ENCODE measurements at places on chromosomes 1 and 21.

DNA sequence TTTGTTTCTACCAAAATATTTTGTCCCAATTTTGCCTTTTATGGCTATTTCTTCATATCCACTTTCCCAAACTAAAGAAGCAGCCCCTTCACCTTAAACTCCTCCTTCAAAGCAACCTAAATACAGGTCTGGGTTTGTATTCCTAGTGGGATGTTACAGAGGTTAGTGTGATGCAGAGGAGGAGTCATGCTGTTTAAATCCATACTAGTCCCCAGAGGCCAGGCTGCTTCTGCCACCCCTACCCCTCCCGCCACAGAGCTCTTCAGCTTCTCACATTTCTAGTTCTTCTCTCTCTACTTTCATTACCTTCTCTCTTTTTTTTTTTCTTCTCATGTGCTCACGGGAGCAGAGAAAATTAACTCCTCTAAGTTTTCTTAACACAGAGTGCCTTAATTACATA is 29.3 kb downstream of the SELL start:
- no peak for DNase-seq

- DNase-seq: no peak
Observed at GRCh38 chr1:243393096-243393495, 137.3 kb downstream of the SDCCAG8 start.

GRCh38 chr21:30962013-30962412 is 76.3 kb downstream of the KRTAP19-8 start:
- DNase-seq: no peak

DNA sequence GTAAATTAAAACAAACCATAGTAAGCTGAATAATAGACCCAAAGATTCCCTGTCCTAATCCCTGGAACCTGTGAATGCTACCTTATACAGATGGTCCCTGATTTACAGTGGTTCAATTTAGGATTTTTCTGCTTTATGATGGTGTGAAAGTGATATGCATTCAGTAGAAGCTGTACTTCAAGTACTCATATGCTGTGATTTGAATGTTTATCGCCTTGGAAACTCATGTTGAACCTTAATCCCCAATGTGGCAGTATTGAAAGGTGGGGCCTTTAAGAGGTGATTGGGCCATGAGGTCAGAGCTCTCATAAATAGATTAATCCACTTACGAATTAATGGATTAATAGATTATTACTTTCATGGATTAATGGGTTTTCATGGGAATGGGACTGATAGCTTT is 10.6 kb upstream of the RRP15 start:
- no peak for DNase-seq

DNA sequence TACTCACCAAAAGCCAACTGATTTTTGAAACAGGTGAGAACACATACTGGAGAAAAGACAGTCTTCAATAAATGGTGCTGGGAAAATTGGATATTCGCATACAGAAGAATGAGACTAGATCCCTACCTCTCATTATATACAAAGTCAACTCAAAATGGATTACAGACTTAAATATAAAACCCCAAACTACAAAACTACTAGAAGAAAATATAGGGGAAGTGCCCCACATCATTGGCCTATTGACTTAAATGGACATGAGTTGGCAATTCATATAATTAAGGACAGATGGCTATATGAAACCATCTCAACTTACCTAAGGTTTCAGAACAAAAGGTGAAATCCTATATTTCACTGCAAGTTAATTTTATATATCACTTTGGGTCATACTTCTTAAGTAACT is 60.1 kb downstream of the C4BPA start:
- DNase-seq: no peak

DNA sequence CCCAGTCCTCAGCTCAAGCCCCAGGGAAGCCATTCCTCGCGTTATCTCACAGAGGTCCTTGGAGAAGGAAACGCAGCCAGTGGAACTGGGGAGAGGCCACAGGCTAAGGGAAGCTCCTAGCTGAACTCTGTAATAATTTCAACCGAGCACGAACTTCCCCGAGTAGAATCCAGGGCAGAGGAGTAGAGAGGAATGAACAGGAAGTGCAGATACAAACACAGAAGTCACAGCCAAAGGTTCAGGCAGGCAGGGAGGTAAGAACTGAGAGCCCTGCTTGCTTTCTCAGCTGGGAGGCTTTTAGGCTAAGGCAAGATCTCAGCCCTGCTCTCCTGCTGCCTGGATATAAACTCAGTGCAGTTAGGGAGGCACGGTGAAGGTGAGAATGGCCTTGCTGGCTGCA is 23.7 kb downstream of the WARS2 start:
- DNase-seq: no peak

DNA sequence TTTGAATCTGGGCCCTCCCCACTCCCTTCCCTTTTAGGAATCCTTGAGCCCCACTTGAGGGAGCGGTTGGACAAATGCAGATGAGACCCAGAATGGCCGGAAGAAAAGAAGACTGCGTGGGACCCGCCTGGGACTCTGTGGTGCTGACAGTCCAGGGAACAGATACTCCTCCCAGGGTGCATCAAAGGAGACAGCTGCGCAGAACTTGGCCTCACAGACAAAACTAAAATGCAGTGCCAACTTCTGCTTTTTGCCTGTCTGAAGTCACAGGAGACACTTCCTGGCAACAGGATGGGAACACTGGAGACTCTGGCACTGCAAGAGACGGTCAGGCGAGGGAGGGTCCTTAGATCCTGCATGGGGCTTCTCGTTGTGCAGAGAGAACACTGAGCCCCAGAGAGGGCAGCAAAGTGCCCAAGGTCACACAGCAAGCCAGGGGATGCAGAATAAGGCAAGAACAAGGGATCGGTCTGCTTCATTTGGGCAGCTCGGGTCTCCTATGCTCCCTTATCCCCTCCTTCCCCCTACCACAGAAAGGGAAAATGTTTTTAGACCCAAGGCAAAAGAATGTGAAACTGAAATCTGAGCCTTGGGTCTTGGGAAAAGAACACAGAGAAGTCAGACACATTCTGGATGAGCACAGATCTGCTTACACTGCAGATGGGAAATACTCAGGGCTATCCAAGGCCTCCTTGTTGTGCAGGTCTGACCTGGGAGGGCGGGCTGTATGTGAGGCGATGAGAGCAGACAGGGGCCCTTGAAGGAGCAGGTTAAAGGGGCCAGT is 182.4 kb downstream of the TRABD2B start:
- no peak for DNase-seq

DNA sequence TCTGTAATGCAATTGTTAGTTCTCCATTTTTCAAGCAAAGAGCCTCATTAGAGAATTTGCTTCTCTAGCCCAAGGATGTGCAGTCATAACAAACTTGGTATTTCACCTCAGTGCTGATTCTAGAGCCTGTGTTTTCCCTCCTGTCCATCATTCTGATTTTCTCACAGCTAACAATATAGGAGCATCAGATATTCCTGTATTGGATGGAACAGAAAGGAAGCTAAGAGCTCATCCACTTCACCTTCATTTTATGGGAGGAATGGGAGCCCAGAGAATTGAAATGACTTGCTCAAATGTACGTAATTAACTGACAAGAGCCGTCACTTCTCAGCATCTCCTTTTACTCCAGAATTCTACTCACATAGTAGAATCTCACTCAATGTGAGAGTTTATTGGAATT is 96.6 kb downstream of the EDEM3 start:
- DNase-seq: no peak

GRCh38 chr1:158506369-158506987 is 34.5 kb downstream of the OR10R2 start:
- peak; percentile 38 for DNase-seq

DNA sequence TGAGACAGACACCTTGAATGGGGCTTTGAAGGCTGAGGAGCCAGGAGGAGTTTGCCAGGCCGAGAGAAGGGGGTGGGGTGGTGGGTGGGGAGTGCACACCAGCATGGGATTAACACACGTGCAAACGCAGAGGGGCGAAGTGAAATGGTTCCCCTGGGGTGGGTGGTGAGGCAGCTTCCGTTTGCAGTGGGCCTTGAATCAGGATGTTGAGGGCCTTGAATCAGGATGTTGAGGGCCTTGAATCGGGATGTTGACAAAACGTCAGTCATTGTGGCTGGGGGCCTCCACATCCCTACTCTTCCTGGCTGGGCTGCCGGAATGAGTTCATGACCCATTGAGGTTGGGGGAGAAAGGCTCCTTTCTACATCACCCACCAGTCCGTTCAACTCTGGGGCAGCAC is 16.6 kb downstream of the LDLRAP1 start:
- DNase-seq: no peak

DNA sequence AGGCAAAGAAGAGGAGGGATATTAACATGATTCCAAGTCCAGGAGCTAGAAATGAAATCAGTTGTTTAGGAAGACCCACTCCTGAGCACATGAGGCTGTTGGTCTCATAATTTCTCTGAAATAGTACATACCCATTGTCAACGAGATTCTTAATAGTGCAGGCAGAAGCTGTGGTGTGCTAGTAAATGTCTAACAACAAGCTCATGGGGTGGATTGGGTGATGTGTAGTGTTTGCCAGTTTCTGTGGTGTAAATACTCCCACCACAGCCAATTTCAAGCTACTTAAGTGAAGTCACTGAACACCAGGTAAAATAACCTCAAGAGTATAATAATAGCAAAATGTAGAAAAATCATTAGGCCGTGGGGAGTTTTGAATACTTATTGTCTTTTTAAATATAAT is 42.0 kb downstream of the SYF2 start:
- DNase-seq: no peak

GRCh38 chr1:38908821-38909220 is 27.4 kb upstream of the GJA9 start:
- no peak for DNase-seq

DNA sequence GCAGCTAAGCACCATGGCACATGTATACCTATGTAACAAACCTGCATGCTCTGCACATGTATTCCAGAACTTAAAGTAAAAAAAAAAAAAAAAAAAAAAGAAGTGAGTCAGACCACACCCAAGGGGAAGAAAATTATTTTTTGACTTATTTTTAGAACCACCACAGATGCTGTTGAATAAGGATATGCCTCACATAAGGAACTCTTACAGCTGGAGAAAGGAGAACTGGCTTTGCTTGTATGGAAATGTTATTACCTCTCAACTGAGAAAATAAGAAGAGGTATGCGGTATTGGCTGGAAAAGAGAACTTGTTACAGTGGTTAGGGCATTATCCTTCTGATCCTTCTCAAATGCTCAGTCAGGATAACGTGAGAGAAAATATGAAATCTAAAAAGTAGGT is 27.5 kb upstream of the FCER1A start:
- DNase-seq: no peak
